ENCODE measurements at places on chromosomes 2 and 18.

GRCh38 chr2:137133225-137133624, 367.9 kb downstream of the THSD7B start:
- DNase-seq: no peak

DNA sequence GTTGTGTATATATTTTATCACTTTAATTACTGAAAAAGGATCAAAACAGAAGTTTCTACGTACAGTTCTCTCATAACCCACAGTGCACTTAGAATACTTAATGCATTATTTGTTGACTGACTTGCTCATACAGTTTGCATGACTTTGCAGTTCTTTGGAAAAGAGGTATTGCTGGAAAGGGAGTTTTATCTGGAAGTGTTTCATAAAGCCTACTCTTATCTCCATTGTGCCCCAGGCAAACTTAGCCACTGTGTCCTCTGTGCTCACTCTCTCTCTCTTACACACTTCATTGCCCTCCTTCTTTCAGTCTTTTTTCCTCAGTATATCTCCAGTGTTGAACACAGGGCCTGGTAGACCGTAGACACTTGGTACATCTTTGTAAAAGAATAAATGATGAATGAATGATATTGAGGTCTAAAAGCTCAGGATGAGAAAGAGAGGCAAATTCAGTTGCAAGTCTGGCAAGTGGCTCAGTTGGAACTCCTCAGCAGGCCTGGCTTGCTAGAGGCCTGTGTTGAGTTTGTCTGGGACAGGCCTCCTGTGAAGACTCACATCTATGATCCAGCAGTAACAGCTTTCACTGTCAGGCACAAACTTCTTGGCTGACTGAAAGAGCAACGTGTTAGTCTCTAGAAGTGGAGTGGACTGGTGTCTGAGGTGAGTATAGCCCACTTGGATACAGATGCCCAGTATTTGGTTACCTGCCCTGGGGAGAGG, 56.1 kb downstream of the SETBP1 start:
- no peak for DNase-seq

DNA sequence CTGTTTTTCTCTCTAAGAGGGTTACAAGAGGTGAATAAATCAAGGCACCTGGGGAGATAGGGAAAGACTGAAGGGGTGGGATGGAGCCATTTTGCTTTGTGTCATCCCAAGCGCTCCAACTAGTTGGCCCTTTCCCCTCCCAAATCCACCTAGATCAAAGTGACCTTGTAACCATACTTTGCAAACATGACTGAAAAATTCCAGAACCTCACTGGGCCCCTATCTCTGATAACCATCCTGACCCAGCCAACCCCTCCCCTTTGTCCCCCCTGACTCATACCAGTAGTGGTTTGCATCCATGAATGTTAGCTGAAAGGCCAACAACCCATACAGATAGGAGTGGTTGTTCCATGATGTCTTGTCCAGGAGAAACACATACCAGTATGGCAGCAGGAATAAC, 3.1 kb downstream of the GGCX start:
- no peak for DNase-seq

- DNase-seq: no peak
These were observed 164.6 kb downstream of the VWC2L start for GRCh38 chr2:214575465-214575864.

Measured in activated T-cell treated with anti-CD3 and anti-CD28 coated beads for 24 hours (primary cell).